ENCODE measurements at places on chromosomes 13 and 19.

DNA sequence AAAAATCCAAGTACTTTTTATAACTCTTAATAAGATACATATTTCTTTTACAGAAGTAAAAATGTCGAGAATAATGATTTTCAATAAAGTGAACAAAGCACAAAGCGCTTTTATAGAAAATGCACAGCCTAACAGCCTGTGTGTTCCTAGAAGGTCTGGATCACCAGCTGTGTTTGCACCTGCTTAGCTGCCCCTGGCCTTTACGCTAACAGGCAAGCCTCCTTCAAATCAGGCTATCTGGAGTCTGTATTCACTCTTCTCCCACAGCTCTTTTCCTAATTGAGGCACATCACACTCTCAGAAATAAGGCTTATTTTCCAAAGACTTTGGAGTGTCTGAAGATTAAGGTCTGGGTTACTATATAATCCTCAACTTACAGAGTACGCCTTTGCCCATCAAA lies 183.1 kb downstream of the LHFPL6 start:
- no peaks in the 10 kb centered on the region for H3K27me3 ChIP-seq
- H3K4me1 ChIP-seq: peaks cover 21% of the 10 kb centered on the region
- no peak overlapping the region for H3K27ac ChIP-seq

GRCh38 chr13:112346173-112346898 lies 29.8 kb upstream of the SPACA7 start:
- H3K4me3 ChIP-seq: no peak overlapping the region
- DNase-seq: no peak
- H3K4me1 ChIP-seq: no peaks in the 10 kb centered on the region
- H3K36me3 ChIP-seq: no peaks in the 10 kb centered on the region

DNA sequence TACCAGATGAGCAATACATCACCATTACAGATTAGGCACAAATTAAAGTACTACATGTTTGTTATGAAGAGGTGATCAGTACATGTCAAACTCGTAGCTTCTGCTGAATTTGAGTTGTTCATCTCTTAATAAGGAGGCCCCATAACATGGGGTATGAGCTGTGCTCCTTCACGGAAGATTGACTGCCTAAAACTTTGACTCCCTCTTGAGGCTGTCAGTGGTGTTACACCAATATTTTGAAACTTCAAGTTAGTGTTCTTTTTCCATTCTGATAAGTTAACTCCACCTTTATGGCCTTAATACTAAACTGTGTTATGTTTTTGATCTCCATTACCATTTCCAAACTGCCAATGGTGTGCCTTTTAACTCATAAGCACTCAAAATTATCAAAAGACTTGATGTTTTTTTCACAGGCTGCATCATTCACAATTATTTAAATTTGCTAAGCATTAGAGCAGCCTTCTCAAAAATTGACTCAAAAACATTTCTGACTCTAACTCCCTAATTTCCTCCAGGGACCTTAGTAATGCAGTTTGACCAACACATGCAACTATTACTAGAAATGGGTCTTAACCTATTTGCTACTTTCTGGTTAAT lies 1591.5 kb downstream of the PCDH9 start:
- DNase-seq: no peak
- no peak overlapping the region for H3K27ac ChIP-seq
- H3K4me3 ChIP-seq: no peak overlapping the region
- no peaks in the 10 kb centered on the region for H3K27me3 ChIP-seq
- H3K4me1 ChIP-seq: no peaks in the 10 kb centered on the region

DNA sequence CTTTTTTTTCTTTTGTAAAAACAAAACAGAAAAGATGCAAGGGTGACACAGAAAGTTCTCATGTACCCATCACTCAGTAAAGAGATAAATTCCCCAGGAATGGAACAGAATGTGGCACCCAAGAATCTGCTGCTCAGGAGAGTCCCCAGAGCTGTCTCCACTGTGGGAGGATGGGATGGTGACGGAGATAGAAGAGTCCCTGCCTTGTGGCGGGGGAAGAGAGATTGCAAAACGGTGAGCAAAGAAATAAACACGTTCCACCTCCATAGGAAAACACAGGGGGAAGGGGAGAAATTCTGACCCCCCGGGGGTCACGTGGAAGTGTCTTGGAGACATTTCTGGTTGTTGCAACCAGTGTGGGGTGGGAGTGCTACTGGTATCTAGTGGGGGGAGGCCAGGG lies 76.4 kb downstream of the INSR start:
- H3K4me3 ChIP-seq: no peak overlapping the region
- no peaks in the 10 kb centered on the region for H3K36me3 ChIP-seq
- peaks cover 29% of the 10 kb centered on the region for H3K4me1 ChIP-seq
- no peaks in the 10 kb centered on the region for H3K27me3 ChIP-seq

DNA sequence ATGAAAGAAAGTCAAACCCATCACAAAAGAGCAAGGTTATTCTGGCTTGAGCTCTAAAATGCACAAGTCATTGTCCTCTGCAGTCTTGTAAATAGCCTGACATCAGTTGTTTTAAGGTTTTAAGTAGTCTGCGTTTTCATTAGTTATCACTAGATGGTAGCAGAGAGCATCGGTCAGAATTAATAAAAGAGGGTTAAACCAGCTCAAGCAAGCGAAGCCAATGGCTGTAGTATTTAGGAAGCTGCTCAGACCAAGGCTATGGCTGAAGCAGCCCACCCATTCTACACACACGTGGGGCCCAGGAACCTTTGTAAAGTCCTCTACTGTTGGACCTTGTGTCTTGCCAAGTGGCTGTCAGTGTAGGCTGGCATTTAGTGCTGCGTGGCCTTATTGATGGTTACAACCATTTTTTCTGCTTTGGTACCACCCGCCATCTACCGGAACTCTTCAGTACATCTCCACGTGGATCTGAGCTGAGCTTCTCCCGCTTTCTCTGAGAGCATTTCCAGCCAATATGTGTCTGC lies 13.3 kb upstream of the ZNF57 start:
- H3K4me1 ChIP-seq: no peaks in the 10 kb centered on the region
- DNase-seq: no peak
- no peaks in the 10 kb centered on the region for H3K36me3 ChIP-seq
- H3K27me3 ChIP-seq: no peaks in the 10 kb centered on the region

- no peak overlapping the region for H3K27ac ChIP-seq
- no peaks in the 10 kb centered on the region for H3K27me3 ChIP-seq
- no peak for DNase-seq
These were observed 43.3 kb upstream of the PEPD start for GRCh38 chr19:33564836-33565338.

DNA sequence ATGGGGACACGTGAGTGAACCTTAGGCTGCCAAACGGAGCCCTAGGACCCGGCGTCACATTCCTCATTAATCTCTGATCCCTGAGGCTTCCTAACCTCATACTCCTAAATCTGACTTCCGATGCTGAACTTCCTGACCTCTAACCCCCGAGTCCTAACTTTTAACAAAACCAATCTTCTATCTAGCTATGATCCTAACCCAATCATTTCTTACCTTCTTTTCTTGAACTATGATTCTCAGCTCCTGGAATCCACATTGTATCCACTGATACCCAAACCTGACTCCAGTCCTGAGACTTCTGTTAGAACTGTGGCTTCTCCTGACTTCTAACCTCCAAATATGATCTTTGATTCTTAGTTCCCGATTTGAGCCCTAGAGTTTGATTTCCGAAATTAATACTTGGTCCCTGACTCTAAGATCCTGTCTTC lies 447 bp downstream of the NFKBIB start:
- no peak for DNase-seq
- H3K4me3 ChIP-seq: peak overlapping the region; percentile 96
- peak overlapping the region; percentile 72 for H3K27ac ChIP-seq

DNA sequence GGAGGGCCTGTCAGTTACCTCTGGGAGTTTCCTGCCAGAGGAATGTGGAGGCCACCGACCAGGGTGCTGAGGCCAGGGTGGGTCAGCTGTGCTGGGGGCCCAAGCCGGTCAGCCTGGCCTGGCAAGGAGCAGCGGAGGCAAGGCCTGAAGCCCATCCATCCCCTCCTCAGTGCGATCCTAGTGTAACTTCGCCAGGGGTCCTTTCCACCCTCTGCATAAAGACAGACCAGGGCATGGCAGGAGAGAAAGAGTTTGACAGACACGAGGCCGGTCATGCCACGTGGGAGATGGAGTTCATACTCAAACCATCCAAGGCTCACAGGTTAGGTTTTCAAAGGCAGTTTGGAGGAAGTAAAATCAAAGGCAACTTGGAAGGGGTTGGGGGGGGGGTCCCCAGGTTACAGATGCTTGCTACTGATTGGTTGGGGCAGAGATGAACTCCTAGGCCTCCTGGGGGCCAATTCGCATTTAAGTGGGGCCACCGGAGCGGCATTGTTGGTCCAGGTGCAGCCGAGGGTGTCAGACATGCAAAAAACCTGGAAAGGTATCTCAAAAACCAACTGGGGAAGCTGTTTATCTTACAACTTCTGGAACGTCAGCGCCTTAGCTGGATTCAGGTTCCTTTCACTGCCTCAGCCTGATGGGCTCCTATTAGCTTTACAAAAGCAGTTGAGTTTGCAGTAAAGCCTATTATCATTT lies 36.8 kb upstream of the DPRX start:
- H3K27me3 ChIP-seq: no peaks in the 10 kb centered on the region
- DNase-seq: no peak
- no peak overlapping the region for H3K27ac ChIP-seq
- no peaks in the 10 kb centered on the region for H3K4me1 ChIP-seq
- H3K36me3 ChIP-seq: no peaks in the 10 kb centered on the region
- H3K4me3 ChIP-seq: no peak overlapping the region

GRCh38 chr13:29908416-29909080 lies 58.1 kb upstream of the UBL3 start:
- H3K27ac ChIP-seq: no peak overlapping the region
- H3K4me3 ChIP-seq: no peak overlapping the region
- no peak for DNase-seq
- H3K27me3 ChIP-seq: no peaks in the 10 kb centered on the region

DNA sequence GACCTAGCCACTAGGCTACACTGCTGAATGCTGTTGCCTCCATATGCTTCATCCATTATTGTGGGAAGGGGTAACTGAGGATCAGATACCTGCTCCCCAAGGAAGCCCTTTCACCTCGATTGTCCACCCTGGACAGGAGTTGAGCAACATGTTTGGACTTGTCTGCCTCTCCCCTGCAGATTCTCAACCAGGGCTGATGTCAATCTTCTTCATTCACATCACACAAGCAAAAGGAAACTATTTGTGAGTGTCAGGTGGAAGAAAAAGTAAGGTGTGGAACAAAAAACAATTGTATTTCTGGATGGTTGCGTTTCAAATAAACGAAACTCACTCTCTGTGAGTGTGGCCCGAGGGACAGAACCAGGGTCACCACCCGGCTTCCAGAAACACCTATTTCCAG lies 29.5 kb upstream of the MUC16 start:
- H3K4me3 ChIP-seq: no peak overlapping the region
- H3K27me3 ChIP-seq: no peaks in the 10 kb centered on the region
- no peak for DNase-seq
- no peaks in the 10 kb centered on the region for H3K36me3 ChIP-seq
- no peaks in the 10 kb centered on the region for H3K4me1 ChIP-seq
- no peak overlapping the region for H3K27ac ChIP-seq

- no peaks in the 10 kb centered on the region for H3K27me3 ChIP-seq
- no peaks in the 10 kb centered on the region for H3K36me3 ChIP-seq
- no peak for DNase-seq
- no peak overlapping the region for H3K4me3 ChIP-seq
- H3K4me1 ChIP-seq: no peaks in the 10 kb centered on the region
These were observed 103.3 kb downstream of the ZAR1L start for GRCh38 chr13:32211813-32212212.

DNA sequence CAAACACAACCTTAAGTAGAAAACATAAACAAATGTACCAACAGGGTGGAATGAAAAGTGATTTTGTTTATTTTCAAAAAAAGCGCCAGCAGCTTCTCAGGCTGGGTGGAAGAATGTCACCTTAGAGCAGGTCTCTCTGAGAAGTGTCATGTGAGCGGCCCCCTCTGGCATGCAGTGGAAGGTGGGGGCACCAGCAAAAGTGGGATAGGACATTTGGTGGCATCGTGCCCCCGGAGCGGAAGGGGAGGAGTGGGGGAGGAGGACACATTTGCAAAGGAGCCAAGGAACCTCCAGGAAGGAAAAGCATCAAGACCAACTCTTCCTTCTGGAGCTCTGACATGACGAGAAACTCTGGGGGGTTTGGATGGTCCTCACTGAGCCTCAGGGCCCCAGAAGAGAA lies 635.3 kb downstream of the UQCRFS1 start:
- no peaks in the 10 kb centered on the region for H3K4me1 ChIP-seq
- H3K36me3 ChIP-seq: no peaks in the 10 kb centered on the region
- no peak overlapping the region for H3K27ac ChIP-seq
- no peaks in the 10 kb centered on the region for H3K27me3 ChIP-seq
- no peak overlapping the region for H3K4me3 ChIP-seq

- H3K27me3 ChIP-seq: no peaks in the 10 kb centered on the region
- no peak overlapping the region for H3K4me3 ChIP-seq
- H3K27ac ChIP-seq: no peak overlapping the region
- no peaks in the 10 kb centered on the region for H3K4me1 ChIP-seq
- H3K36me3 ChIP-seq: no peaks in the 10 kb centered on the region
These were observed 1598.8 kb upstream of the MIR17HG start for GRCh38 chr13:89748716-89749115.

DNA sequence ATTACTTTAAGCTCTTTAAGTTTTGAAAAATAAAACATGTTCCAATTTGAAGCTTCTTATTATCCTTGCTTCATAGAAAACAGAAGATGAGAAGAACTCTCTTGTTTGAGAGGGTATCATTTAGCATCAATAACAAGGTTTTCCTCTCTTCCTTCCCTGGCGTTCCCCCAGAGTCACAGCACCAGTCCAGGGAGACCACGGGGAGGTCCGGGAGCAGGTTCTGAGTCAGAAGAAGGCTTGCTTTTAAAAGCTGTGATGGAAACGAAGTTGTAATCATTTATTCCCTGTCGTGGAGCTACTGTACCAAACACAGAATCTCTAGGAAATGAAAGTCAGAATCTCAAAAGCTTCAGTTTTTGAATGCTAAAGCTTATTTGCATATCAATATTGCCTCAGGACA lies 174.0 kb upstream of the LSM14A start:
- H3K27me3 ChIP-seq: no peaks in the 10 kb centered on the region
- H3K36me3 ChIP-seq: no peaks in the 10 kb centered on the region
- no peaks in the 10 kb centered on the region for H3K4me1 ChIP-seq
- no peak overlapping the region for H3K27ac ChIP-seq
- no peak overlapping the region for H3K4me3 ChIP-seq
- no peak for DNase-seq

DNA sequence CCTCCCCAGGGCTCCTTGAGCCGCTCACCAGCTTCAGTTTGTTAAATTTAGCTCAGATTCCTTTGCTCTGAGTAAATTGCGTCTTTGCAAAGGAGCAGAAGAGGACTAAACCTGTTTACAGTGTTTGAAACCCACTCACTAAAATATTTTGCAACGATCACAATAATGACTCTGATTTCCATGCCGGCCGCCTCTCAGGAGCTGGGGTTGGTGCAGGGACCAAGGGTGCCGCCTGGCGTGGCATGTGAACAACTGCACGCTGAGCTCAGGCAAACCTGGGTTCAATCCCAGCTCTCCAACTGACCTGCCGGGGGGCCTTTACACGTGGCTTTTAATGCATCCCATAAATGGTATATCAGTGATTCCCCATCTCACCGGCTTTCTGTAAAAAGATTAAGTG lies 68.7 kb upstream of the CACNA1A start:
- no peaks in the 10 kb centered on the region for H3K27me3 ChIP-seq
- H3K27ac ChIP-seq: no peak overlapping the region
- no peaks in the 10 kb centered on the region for H3K36me3 ChIP-seq
- H3K4me1 ChIP-seq: no peaks in the 10 kb centered on the region
- H3K4me3 ChIP-seq: no peak overlapping the region
- DNase-seq: no peak

GRCh38 chr13:66578305-66578704 lies 651.8 kb downstream of the PCDH9 start:
- no peak for DNase-seq
- H3K27me3 ChIP-seq: no peaks in the 10 kb centered on the region
- no peak overlapping the region for H3K27ac ChIP-seq
- H3K4me1 ChIP-seq: no peaks in the 10 kb centered on the region
- H3K36me3 ChIP-seq: no peaks in the 10 kb centered on the region

- no peak overlapping the region for H3K27ac ChIP-seq
- DNase-seq: no peak
- H3K36me3 ChIP-seq: no peaks in the 10 kb centered on the region
- H3K4me3 ChIP-seq: no peak overlapping the region
- no peaks in the 10 kb centered on the region for H3K27me3 ChIP-seq
These were observed 248.4 kb upstream of the TSHZ3 start for GRCh38 chr19:31597616-31598015.
